ENCODE measurements at places on chromosomes 3 and 15. TPM values are rescaled to one million over a fixed set of nuclear protein-coding genes. Genes with fewer than 3 reads are reported as not detected.

The HHLA2 gene
- total RNA-seq, result not detected

DNA sequence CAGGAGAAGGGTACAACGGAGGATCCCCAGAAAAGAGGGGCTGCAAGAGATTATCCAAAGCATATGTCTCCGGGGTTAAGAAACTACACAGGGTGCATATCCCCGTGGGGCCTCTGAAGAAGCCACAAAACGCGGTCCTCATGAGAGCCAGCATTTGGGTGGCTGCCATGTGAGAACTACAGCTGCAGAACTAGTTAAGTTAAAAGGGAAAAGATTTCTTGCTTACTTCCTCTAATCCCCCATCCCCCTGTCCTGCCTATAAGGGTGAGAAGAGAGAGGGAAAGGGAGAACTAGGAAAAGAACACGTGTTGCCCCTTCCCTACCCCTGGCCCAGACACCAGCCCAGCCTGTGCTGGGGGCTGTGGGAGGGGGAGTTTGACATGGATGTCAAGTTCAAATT, 70.4 kb upstream of the PCSK6 start:
- DNase-seq, result no peak

DNA sequence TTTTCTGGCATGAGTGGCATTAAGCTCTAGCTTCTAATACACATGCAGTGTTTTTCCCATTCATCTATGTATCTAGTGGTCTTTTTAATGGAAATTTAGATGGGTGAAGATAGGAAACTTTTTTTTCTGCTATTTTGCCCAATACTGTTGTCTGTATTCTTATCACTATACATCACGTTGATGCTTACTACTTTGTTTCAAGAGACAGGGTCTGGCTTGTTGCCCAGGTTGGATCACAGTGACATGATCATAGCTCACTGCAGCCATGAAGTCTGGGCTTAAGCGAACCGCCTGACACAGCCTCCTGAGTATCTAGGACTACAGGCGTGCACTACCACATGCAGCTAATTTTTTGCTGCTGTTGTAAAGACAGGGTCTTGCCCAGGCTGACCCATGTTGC, 84.6 kb downstream of the PEAK1 start:
- no peak for DNase-seq

DNA sequence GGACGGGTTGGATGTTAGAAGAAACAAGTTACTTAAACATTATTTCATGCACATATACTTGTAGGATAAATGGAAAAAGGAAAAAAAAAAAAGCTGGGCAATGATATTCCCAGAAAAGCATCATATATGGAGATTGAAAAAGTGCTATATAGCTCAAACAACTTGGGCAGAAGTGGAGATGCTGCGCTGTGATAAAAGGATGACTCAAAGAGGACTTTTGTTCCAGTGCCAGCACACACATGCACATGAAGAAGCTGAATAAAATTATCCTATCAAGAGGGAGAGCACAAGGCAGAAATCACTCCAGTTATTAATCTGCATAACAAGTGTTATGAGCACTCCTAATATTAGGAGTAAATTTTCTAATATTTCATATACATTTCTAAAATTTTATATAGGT, 30.9 kb downstream of the FRMD4B start:
- no peak for DNase-seq

The COL6A5 gene
- not detected for total RNA-seq

The RPS27L gene
- 263 TPM for total RNA-seq

GRCh38 chr15:57386976-57387375, 10.7 kb downstream of the CGNL1 start:
- no peak for DNase-seq

DNA sequence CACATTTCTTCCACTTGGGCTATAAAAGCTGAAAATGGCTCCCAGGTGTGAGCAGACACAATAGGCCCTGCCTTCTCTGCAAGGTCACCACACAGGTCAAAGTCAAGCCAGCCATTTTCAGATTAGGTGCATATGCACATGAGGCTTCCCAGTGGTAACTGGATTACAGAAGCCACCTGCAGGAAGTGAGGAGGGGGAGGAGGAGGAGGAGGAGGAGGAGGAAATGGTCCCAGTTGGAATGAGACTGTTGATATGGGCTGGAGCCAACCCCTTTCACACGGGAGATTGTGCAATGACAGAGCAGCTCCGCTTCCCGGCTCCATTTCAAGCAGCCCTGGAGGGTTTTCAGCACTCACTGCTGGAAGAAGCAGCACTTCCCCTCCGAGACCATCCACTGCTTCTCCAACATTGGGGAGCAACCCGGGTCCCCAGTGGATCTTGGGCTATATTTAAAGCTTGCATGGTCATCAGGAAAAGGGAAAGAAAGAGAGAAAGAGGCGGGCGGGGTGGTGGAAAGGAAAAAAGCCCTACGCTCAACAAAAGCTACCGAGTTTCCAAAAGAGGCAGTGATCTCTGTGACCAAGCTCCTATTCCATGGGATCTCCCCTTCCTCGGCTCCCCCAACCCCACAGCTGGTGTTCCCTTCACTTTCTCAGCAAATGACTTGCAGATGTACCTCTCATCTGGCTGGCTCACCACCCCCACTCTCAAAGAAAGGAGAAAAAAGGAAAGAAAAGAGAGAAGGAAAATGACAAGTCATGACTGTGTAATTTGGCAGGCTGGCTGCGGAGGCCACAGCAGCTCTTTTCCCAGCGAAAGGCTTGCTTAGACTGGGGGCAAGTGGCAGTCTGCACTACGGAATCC, 58.3 kb downstream of the LRIG1 start:
- DNase-seq, result peak; percentile 83

DNA sequence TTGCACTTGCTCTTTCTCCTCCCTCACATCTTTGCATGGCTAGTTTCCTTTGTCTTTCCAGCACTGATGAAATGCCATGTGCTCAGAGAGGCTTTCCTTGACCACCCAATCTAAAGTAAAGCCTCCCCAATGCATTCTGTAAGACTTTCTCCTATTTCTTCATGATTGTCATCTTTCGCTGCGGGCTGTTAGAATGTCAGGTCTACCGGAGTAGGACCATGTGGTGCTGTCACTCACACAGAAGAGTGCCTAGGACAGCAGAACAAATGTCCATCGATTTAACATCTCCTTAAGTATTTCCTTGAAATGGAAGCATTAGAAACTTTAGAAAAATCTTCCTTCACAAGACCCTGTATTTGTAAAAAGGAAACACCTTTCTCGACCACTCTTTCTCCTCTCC, 99.9 kb upstream of the TMC3 start:
- no peak for DNase-seq

The PCLAF gene
- 20.6 TPM for total RNA-seq

The CD276 gene
- 154 TPM for total RNA-seq

The SMCO1 gene
- total RNA-seq, result not detected

The COL8A1 gene
- 720 TPM for total RNA-seq

DNA sequence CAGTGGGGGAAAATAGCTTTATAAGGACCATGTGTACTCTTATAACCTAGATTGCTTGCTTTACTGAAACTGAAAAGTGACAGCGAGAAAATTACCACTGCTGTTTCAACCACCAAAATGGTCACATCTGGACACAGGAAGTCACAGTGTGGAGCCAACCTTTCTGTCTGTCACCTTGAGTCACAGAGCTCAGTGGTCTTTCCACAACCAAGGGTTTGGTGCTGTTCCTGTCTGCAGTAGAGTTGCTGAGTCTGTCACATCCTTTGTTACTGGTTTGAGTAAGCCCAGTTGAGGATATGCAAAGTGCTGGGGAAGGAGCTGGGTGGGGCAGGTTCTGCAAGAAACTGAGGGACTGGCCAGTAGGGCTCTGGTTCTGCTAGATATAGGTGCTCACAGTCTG, 139.1 kb upstream of the EIF1B start:
- no peak for DNase-seq

DNA sequence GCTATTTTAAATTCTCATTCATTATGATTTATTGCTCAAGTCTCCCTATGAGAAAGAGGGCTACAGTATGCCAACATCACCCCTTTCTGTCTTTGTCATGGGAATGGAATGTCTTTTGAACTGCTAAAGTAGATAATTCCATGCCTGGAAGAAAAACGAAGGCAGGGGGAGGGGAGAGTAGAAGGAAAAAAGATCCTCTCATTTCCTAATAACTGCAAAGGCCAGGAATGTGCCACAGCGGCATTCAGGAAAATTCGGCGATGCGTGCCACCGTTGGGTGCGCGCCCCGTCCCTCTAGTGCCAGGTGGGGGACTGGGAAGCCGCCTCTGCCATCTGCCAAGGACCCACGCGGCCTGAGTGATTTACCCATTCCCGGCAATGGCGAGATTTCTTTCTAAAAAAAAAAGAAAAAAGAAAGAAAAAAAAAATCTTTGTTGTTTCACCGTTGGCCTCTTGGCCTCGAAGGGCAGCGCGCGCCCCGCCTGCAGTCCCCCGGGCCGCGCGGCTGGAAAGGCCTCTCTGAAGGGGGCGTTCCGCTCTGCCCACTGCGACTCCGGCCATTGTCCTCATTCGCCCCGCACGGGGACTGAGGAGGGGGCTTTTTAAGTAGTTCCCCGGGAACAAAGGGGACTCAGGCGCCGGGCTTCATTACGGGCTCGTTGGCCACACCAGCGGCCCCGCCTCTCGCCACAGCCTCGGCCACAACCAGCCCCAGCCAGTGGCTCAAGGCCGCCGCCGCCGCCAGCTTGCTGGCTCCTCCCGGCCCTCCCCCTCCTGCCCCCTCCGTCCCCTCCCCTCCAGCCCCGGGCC, 54.5 kb downstream of the CPN2 start:
- peak; percentile 94 for DNase-seq

The PRSS50 gene
- not detected for total RNA-seq

The RLBP1 gene
- under 0.01 TPM for total RNA-seq

DNA sequence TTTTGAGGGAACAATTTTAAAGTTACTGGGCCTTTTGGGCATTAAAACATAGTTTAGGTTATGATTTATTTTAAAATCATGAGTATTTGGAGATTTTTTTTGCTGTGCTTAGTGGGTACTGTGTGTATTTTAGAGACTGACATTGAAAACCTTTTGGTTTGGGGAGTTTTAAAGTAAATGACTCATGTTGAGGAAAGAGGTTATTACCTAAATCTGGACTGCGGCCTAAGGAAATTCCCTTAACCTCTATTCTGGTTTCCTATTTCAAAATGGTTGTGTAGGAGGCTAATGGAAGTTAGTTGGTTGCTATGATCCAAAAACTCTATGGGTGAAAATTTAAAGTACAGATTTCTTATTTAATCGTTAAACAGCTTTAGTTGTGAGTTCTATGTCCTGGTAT, 57.3 kb upstream of the DPH6 start:
- DNase-seq, result peak; percentile 32

The KCTD6 gene
- 8.0 TPM for total RNA-seq

DNA sequence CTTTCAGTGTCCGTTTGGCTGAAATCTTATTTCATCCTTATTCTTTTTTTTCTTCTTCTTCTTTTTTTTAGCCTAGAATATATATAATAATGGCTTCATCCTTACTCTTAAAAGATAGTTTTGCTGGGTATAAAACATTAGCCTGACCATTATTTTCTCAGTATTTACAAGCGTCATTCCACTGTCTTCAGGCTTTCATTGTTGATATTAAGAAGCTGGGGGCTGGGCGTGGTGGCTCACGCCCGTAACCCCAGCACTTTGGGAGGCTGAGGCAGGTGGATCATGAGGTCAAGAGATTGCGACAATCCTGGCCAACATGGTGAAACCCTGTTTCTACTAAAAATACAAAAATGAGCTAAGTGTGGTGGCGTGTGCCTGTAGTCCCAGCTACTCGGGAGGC, 10.6 kb downstream of the ZNF710 start:
- no peak for DNase-seq

- DNase-seq, result no peak
Observed at GRCh38 chr3:40713306-40713705, 188.5 kb downstream of the ZNF621 start.

DNA sequence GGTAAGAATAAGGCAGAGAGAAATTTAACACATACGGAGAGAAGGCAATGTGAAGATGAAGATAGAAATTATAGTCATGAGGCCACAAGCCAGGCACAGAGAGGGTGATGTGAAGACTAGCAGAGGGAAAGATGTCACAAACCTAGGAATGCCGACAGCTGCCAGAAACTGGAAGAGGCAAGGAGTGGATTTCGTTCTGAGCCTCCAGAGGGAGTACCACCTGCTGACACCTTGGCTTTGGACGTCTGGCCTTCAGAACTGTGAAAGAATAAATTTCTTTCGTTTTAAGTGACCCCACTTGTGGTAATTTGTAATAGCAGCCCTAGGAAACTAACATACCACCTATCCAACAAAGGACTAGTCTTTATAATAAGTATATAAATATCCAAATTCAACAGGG, 5.0 kb upstream of the SGO1 start:
- DNase-seq, result no peak

The TMC3 gene
- total RNA-seq, result not detected

The GOLGA8M gene
- under 0.01 TPM for total RNA-seq

The ROPN1 gene
- not detected for total RNA-seq

DNA sequence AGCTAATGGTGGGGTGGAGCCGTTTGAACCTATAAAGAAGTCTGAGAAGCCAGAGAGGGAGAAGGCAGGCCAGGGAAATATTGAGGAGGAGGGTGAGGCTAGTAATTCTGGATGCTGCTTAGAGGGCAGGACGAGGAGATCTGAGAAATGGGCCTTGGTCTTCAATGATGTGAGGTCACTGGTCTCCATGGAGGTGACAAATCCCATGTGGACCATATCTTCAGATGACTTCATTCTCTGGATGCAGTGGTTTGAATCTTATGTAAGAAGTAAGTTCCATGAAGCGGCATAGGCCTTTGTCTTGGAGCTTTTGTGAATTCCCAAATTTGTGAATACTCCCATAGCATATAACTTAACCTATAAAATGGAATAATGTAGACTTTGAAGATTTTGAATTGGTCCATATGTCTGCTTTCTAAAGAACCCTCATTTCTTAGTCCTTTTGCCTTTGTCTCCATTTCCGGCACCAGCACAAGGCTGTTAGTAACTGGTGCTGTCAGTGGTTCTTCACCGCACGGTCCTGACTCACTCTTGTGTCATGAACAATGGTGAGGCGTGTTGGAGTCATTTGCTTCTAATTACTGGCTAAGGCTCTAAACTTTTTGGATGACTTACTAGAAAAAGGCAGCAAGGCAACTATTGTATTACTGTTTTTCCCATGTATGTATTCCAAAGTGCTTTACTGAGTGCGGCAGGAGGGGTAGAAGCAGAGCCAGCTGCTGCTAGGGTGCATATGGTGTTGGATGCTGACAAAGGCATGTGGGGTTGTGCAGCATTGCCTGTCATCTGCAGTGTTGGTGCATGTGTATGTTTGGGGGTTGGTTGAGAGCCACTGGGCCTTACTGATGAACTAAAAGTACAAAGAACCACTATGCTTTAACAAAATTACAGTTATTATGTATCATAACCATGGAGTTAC, 279.3 kb upstream of the C2CD4B start:
- DNase-seq, result peak; percentile 94

GRCh38 chr3:31086698-31087097, 192.2 kb upstream of the GADL1 start:
- DNase-seq, result no peak

All from osteoblast (primary cell).